ENCODE measurements at places on chromosomes 7 and 10. TPM values are rescaled to one million over a fixed set of nuclear protein-coding genes. Genes with fewer than 3 reads are reported as not detected.

DNA sequence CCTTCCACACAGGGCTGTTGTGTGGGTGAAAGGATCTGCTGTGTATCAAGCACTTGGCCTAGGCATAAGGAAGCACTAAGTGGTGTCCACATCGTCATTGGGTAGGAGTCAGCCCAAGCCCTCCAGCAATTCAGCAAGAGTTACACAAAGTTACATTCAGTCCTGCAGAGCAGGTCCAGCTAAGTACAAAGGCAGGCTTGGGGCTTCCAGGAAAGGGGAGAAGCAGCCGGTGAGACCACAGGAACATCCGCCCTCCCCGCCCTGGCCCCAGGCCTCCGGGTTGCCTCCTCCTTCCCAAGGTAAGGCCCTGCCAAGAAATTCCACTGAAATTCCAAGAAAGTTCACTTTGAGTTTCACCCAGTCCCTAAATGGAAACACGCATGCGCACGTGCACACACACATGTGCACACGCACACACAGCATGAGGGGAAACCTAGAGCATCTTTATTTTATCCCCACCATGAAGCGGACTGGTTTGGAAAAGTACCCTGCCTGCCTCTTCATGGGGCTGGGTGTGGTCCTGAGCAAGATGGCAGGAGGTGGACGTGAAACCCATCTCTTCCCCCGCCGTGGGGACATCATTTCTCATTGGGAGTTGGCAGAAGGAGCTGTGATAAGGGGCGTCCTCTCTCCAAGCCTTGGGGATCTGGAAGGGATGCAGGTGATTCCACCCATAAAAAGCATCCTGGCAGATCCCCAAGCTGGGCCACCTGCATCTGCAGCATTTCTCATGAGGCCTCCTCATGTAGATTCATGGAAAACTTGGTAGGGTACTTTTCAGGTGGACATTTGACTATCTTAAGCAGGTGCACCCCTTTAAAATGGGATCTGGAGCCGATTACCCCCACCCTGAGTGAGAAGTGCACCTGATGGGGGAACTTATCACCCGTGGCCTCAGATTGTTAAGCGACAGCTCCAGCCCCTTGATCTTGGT, 69.1 kb upstream of the NANOS1 start:
- no peak for DNase-seq

- no peak for DNase-seq
These were observed 48.8 kb upstream of the OPALIN start for GRCh38 chr10:96407560-96408069.

GRCh38 chr7:526460-527034, 6.9 kb upstream of the PDGFA start:
- no peak for DNase-seq

DNA sequence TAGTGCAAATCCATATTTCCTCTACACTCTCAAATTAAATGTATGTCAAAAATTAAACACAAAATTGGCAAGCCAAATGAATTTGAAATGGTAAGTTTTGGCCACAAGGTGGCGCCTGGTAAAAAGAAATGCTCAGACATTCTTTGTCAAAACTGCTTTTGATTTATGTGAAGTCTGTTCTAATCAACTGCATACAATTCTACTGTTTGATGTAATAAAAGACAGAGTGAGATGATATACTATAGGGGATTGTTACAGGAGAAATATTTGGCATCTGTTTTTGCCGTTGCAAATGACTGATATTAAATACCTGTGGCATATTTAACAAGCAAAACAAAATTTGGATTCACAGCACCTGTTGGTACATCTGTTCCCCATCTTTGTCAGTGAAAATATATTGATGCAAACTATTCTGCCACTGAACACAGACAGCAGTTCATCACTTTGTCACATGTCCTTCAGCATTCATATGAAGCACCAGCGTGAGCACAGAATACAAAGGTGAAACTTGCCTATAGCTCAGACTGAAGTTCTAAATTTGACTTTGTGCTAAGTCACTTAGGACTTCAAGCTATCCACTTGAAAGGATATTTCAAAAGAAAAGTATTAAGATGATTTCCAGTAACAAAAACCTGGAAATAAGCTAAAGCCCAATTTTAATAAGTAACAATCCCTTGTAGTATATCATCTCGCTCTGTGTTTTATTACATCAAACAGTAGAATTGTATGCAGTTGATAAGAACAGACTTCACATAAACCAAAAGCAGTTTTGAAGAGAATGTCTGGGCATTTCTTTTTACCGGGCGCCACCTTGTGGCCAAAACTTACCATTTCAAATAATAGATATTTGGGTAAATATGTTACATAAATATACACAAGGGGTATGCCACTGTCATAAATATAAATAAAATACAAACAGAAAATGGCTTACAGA, 10.2 kb upstream of the CH25H start:
- DNase-seq, result peak; percentile 63

DNA sequence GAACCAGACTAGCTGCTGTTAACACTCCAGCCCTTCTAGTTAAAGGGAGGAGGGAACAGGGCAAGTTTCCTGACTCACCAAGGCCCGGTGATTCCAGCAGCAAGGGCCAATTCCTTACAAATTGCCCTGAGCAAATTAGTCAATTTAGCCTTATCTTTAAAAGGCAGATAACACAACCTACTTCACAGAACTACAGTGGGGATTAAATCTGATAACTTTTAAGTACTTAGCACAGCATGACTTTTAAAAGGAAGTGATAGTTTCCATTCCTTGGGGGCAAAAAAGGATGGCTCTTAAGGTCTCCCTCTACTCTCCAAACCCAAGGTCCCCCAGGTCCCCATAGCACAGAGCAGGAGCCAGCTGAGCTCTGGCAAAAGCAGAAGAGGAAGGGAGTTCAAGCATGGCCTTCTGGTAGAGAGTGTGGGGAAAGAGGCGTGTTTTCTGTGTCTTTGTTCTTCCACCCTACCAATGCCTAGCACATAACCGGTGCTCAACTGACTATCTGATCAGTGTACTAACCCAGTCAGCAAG, 4.0 kb downstream of the CDCA7L start:
- no peak for DNase-seq

GRCh38 chr7:71612911-71613310, 481.0 kb downstream of the GALNT17 start:
- no peak for DNase-seq

- no peak for DNase-seq
These were observed 177.9 kb downstream of the PDE1C start for GRCh38 chr7:31892099-31892829.

DNA sequence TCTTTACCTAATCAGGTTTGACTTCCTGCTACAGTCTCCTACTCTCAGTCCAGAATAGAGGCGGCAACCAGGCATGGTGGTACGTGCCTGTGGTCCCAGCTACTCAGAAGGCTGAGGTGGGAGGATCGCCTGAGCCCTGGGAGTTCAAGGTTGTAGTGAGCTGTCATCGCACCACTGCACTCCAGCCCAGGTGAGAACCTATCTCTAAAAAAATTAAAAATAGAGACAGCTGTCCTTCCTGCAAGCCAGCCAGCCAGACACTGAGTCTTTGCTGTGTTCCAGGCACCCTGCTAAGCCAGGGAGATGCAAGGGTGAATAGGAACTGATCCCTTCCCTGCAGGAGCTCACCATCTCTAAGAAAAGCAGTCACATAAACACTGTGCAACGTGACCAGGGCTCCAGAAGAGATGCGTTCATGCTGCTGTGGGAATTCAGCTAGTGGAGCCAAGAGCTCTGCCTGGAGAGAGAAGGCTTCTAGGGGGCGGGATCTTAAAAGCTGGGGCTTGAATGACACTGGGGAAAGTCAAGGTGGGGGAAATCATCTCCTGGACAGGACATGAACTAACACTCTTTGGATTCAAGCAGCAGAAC, 22.1 kb upstream of the SLIT1 start:
- no peak for DNase-seq

GRCh38 chr7:115825456-115826115, 205.0 kb downstream of the TFEC start:
- no peak for DNase-seq

GRCh38 chr10:93193906-93194305, 120.2 kb downstream of the CYP26A1 start:
- no peak for DNase-seq

DNA sequence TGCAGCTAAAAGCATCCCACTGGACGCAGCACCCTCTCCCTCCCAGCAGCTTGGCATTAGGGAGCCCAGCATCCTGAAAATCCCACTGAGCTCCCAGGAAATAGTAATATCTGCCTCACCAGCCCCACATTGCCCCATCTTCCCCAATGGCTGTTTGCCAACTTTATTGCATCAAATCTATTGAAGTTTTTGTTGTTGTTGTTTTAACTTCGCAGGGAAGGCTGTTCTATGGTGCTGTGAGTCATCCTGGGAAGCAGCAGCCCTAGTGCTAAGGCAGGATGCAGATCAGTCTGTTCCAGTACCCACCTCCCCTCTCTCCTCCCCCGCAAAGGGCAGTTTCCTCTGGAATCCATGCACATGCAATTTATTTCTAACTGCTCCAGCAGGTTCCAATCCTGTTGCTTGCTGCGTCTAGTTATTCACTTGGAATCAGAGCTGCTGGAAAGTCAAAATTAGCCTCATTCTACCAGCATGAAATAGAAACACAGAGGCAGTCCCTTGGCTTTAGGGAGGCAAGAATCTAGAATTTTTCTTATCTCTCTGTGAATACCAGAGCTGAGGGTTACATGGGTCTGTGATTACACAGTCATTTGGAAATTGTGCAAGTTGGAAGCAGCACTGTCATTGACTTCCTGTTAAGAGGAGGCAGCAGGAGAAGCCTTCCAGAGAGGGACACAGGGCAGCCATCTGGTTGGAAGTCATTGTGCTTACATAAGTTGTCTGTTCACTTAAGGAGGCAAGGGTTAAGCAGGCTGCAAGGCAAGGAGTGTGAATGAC, 115.9 kb upstream of the CACUL1 start:
- no peak for DNase-seq

DNA sequence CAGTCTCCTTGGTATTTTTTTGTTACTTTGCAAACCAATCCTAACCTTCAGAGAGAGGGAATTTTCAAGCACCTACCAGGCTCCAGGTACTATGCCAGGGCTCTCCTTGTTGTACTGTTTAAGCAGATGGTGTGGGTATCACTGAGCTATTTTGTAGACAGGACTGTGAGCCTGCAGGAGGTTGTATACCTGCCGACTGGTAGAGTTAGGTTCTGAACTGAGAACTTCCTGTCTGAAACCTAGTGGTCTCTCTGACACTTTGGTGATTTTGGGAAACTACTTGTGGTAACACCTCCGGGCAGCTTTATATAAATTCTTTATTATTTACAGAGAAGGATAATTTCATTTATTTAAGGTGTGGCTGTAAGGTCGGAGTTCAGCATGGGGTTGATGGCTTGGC, 4.6 kb downstream of the ZNF853 start:
- no peak for DNase-seq

DNA sequence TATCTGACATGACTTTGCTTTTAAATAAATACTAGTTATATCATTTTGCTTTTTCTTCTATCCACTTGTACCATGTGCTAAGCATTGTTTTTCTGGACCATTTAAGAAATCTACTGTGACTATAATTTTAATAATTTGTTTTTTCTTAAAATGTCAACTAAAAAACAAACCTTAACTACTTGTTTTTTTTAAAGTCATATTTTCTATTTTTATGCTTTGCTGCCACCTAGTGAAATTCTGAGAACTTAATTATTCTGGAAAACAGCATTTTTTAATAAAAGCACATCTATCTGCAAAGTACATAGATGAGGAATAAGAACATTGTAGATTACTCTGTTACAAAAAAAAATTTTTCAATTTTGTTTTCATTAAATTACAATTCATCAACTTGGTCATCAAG, 47.4 kb downstream of the ORC5 start:
- DNase-seq, result no peak

GRCh38 chr10:32964270-32964669, 6.2 kb upstream of the ITGB1 start:
- DNase-seq, result no peak

DNA sequence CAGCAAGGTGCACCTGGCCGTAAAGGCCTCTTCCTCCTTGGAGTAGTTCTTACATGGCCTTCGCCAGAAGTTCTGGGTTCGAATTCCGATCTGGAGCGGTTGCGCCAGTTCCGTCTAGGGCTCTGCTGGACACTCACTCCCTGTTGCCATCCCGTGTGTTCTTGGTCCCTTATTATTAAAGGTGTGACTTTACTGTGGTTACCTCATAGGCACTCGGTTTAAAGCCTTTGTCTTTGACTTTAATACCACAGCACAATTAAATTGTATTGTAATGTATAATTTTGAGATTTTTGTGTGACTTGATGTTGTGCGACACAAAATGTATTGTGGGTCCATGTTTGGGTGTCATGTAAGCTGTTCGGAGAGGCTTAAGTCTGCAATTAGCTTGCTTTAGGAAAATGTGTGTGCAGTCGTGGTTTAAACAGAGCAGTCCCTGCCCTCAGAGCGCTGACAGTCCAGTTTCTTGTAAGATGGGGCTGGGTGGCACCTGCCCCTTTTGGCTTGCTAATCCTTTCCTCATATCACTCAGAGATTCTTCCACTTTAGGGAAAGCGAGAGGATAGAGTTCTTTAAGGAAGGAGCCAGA, 919 bp downstream of the INPP5F start:
- no peak for DNase-seq

DNA sequence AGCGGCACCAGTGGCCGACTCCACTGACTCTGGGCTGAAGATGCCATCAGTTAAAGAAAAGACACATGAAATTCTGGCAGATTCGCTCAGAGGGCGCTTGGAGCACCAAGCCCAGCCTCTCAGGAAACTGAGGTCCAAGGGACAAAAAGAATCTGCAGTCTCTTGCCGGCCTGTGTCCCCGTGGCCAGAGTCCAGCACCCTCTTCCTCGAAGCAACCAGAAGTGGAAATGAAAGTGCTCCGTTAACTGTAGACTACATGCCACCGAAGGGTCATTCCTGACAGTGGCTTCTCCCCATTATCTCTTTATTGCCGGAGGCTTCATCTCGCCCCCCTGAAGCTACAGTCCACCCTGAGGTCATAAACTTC, 1.0 kb upstream of the CHST15 start:
- no peak for DNase-seq

PPP1R17 gene
- not detected for total RNA-seq

CTAGE8 gene
- 1.4 TPM for total RNA-seq

GDF2 gene
- not detected for total RNA-seq

INPP5A gene
- 9.5 TPM for total RNA-seq

PIP gene
- not detected for total RNA-seq

ADRA2A gene
- not detected for total RNA-seq

SFTPA1 gene
- total RNA-seq, result not detected

MEOX2 gene
- not detected for total RNA-seq

GPR141 gene
- not detected for total RNA-seq

SVOPL gene
- total RNA-seq, result not detected

ADIRF gene
- total RNA-seq, result not detected

SLC29A3 gene
- 3.2 TPM for total RNA-seq

TMEM178B gene
- total RNA-seq, result 1.7 TPM

ATOH7 gene
- not detected for total RNA-seq

FRG2B gene
- not detected for total RNA-seq

Data from activated CD4-positive, alpha-beta memory T cell treated with anti-CD3 and anti-CD28 coated beads, Interleukin-2, amount 10 ng/mL, durations not matched to agents 7 days and 5 days (primary cell).